ENCODE measurements at places on chromosomes 1 and 21.

- no peak for DNase-seq
Measured at GRCh38 chr1:182359645-182360044, 31.9 kb downstream of the GLUL start.

DNA sequence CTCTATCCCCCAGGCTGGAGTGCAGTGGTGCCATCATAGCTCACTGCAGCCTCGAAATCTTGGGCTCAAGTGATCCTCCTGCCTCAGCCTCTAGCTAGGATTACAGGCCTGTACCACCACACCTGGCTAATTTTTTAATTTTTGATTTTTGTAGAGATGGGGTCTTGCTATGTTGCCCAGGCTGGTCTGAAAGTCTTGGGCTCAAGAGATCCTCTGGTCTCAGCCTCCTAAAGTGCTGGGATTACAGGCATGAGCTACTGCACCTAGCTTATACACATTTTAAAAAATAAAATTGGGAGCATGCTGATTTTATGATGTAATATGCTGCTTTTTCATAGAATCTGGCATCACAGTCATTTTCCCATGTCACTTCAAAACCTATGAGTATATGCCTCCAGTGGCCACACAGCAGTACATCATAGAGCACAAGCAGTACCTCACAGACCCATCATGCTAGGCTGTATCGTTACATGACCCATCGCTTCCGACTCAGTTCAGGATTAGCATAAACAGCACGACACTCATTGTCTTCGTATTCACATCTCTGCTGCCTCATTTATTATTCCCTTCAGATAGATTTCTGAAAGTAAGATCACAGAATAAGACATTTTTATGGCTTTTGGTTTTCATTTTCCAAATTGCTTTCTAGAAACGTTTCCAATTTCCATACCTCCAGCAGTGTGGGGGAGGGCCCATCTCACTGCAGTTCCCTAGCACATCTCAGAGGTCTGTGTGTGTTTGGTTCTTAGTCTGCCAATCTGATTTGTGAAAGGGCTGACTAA, 35.9 kb upstream of the CCSAP start:
- no peak for DNase-seq

GRCh38 chr1:206509612-206510257, 2.4 kb downstream of the RASSF5 start:
- DNase-seq, result no peak

DNA sequence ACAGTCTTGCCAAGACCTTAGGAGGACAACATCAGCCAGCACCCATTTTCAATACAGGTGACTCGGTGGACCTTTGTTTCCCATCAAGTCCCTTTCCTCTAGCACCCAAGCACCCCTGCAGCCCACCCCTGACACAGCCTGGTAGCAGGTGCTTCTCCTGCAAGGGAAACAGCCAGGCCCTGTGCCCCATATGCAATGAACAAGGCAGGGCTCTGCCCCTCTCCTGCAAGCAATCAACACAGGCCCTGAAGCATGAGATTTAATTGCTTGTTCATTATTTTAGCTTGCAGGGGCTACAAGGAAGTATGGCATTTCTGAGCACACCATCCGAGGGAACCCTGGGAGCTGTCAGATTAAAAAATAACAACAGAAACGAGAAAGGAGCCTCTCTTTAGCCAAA, 35.4 kb downstream of the TCP10L start:
- DNase-seq, result no peak

GRCh38 chr1:157960773-157961172, 32.7 kb upstream of the KIRREL1 start:
- no peak for DNase-seq

DNA sequence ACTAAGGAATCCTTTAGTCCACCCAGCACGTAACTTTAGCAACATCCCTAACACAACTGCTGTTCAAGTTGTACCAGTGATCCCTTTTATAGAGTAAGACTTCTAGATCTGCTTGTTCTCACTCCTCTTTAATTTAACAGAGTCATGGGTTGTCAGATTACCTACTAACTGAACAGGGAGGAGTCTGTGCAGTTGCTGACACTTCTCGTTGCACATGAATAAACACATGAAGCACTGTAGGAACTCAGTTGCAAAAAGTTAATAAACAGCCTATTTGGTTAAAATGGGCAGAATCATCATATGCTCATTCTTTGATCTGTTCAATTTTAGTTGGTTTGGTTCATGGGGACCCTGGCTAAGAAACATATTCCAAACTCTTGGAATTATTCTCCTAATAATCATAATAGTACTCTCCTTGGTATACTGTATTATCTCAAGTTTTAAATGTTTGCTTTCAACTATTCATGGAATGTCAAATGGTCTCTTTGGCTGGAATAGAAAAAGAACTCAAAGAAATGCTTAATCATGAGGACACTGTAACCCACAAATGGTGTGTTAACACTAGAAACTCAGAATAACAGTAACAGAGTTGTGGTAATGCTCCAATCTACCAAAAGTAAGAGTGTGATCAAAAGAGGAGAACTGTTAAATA, 15.6 kb downstream of the PLPPR5 start:
- DNase-seq, result no peak
